Muscle of leg (tissue), 16 donors: ENCODE measurements at places on chromosomes 3 and 15.

GRCh38 chr3:139226731-139227130 is 117.1 kb upstream of the MRPS22 start:
- no peak overlapping the region for H3K27ac ChIP-seq
- no peaks in the 10 kb centered on the region for H3K36me3 ChIP-seq
- no peaks in the 10 kb centered on the region for H3K27me3 ChIP-seq

DNA sequence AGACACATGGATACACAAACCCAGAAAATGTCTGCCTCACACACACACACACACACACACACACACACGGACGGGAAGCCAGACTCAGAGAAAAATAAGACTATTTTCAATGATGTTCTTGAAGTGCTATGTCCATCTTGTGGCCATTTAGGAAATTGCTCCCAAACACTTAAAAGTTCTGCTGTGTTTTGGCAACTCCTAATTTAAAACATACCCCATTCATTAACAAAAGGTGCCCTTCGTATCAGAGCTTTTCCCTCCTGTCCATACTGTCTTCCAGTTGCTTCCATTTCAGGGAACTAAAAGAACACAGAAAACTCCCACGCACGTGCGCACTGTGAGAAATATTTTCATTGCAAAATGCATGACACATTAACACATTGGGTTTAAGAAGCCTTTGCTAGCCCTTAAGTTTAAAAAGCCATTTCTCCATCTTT is 44.6 kb downstream of the SLC12A1 start:
- H3K4me1 ChIP-seq = no peaks in the 10 kb centered on the region
- no peaks in the 10 kb centered on the region for H3K36me3 ChIP-seq
- H3K27ac ChIP-seq = no peak overlapping the region
- no peaks in the 10 kb centered on the region for H3K27me3 ChIP-seq
- no peak overlapping the region for H3K4me3 ChIP-seq
- peak; percentile 89 for DNase-seq

GRCh38 chr3:184275961-184276910 is at the start of gene ECE2:
Gene ECE2, plus strand, starts transcription at chr3:184276022. Its CDS starts 132 bp downstream, at chr3:184276154.
- H3K4me3 ChIP-seq = no peak within 1 kb of the TSS
- no peak within 1 kb of the TSS for H3K27ac ChIP-seq
- DNase-seq = no peak
- no peaks in the 10 kb centered on the region for H3K36me3 ChIP-seq
- H3K4me1 ChIP-seq = no peaks in the 10 kb centered on the region

DNA sequence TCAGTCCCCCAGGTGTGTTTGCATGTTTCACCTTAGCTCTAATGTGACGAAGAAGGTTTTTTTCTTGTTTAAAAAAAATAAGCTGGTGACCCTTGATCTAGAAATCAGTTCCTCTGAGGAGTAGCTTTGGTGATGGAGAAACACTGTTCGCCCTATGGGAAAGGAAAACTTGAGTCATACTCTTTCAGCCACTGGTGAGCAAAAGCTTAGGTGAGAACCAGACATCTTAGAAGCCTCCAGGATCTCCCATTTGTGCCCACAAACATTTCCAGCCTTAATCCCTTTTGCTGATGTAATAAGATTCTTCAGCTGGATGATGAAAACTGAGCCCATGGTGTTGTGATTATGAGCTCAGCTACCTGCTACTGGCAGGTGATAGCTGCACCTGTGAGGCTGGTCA is 37.8 kb downstream of the SLC27A2 start:
- no peak overlapping the region for H3K27ac ChIP-seq
- no peaks in the 10 kb centered on the region for H3K4me1 ChIP-seq
- DNase-seq = no peak
- H3K27me3 ChIP-seq = peaks cover 2% of the 10 kb centered on the region
- no peaks in the 10 kb centered on the region for H3K36me3 ChIP-seq

DNA sequence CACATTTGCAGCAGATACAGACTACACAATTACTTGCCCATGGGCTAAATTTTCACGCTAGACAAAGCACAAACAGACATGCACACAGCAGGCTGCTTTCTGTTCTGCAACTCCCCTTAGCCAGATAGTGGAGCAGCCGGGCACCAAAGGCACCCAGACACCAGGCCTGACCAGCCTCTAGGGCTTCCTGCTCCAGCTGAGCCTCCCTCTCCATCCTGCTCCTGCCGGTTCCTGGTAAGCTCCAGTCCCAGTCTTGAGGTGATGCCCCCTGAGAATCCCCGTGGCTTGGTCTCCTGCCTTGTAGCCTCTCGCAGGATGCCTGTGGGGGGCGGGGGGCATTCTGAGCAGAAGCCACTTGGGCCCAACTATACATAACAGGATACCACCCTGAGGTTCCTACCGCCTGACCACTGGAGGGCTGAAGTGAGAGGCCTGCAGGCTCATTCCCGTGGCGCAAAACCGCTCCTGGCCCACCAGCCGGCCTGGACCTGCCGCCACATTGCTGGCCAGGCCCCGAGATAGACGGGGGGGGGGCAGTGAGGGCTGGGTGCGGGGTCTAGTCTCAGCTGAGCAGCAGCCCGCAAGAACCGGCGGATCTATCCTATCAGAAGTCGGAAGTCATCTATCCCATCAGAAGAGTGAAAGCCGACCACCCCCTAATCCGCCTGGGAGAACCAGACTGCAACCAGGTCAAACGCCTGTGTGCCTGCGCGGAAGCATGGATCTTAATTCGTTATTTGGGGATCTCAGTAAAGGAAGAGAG is 3.9 kb downstream of the FOXL2 start:
- no peak overlapping the region for H3K27ac ChIP-seq
- H3K4me1 ChIP-seq = peaks cover 48% of the 10 kb centered on the region
- H3K27me3 ChIP-seq = peaks cover 99% of the 10 kb centered on the region
- H3K36me3 ChIP-seq = no peaks in the 10 kb centered on the region

GRCh38 chr3:193928354-193929209 is 207.4 kb upstream of the HES1 start:
- H3K27me3 ChIP-seq = no peaks in the 10 kb centered on the region
- H3K27ac ChIP-seq = no peak overlapping the region
- no peak for DNase-seq
- no peaks in the 10 kb centered on the region for H3K4me1 ChIP-seq

GRCh38 chr3:138173769-138174420 is 826 bp downstream of the DBR1 start:
- peaks cover 3% of the 10 kb centered on the region for H3K27me3 ChIP-seq
- H3K27ac ChIP-seq = peak overlapping the region; percentile 77
- peak overlapping the region; percentile 84 for H3K4me3 ChIP-seq
- H3K36me3 ChIP-seq = peaks cover 9% of the 10 kb centered on the region
- DNase-seq = peak; percentile 10
- peaks cover 8% of the 10 kb centered on the region for H3K4me1 ChIP-seq

DNA sequence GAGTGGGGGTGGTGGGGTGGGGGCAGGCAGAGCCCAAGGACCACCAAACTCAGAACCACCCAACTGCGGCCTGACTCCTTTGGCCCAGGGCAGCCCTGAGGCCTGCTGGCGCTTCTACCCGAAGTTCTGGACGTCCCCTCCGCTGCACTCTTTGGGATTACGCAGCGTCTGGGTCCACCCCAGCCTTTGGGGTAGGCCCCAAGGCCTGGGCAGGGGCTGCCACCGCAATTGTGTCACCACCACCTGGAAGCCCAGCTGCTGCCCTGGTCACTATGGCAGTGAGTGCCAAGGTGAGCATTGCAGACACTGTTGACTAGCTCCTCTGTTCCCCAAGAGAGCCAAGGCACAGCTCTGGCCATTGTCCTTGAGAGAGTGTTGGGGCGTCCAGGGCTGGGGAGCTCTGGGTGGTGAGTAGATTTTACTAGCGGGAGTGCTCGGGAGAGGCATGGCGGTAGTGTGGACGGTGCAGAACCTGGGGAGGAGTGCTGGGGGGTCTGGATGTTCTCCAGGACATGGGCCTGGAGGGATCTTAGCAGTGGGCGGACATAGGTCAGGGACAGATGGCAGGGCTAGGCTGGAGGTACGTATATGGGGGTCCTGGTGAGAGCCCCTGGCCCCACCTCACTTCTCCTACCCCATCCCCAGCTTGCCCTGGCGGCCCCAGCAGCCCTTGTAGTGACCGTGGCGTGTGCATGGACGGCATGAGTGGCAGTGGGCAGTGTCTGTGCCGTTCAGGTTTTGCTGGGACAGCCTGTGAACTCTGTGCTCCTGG is 12.8 kb downstream of the NT5DC2 start:
- no peak for DNase-seq
- H3K4me3 ChIP-seq = no peak overlapping the region
- no peak overlapping the region for H3K27ac ChIP-seq
- peaks cover 18% of the 10 kb centered on the region for H3K4me1 ChIP-seq
- peaks cover 26% of the 10 kb centered on the region for H3K36me3 ChIP-seq

GRCh38 chr3:29642393-29643033 is 361.6 kb downstream of the RBMS3 start:
- no peak overlapping the region for H3K27ac ChIP-seq
- peaks cover 2% of the 10 kb centered on the region for H3K4me1 ChIP-seq
- peak; percentile 49 for DNase-seq

DNA sequence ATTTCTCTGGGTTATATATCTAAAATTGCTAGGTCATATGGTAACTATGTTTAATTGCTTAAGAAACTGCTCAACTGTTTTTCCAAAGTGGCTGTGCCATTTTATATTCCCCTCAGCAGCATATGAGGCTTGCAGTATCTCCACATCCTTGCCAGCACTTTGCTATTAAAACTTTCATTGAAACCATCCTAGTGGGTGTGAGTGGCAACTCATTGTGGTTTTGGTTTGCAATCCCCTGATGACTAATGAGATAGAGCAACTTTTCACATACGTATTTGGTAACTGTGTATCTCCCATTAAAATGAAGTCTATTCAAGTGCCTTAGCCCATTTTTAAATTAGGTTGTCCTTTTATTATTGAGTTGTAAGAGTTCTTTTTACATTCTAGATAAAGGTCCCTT is 17.3 kb downstream of the KPNA1 start:
- H3K27me3 ChIP-seq = no peaks in the 10 kb centered on the region
- H3K4me3 ChIP-seq = no peak overlapping the region
- no peak overlapping the region for H3K27ac ChIP-seq
- no peak for DNase-seq

DNA sequence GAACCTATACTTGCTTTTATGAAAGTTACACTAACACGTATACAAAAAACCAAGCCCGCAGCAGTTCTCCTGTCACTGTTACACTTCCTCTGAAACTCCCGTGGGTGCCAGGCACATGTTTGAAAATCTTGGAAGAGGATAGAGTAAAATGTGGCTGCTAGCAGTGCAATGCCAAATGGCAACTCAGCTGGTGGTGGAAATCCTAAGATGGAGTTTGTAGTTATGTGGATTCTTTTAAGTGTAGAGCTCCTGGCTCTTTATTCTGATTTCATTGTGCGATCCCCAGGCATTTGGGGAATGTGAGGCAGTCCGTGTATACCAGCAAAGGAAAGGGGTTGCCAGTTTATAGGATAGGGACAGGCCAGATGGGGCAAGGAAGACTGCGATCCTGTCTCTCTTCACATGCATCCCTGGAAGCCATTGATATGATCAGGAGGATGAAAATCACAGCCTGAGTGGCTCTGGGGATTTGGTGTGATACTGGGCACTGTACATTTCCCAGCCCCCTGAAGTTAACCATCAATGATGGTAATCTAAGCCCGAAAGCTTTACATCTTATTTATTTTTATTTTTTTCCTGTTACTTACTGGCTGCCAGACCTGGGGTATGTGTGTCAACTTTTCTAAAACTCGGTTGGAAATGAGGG is 1.1 kb downstream of the STAC start:
- H3K27ac ChIP-seq = peak overlapping the region; percentile 55
- no peaks in the 10 kb centered on the region for H3K36me3 ChIP-seq
- peaks cover 8% of the 10 kb centered on the region for H3K4me1 ChIP-seq
- peak; percentile 39 for DNase-seq

- H3K27me3 ChIP-seq = peaks cover 4% of the 10 kb centered on the region
- H3K4me3 ChIP-seq = no peak overlapping the region
- H3K36me3 ChIP-seq = no peaks in the 10 kb centered on the region
- DNase-seq = no peak
- H3K27ac ChIP-seq = no peak overlapping the region
Measured at GRCh38 chr15:28919201-28919635, 33.4 kb downstream of the APBA2 start.

- no peak overlapping the region for H3K27ac ChIP-seq
- H3K27me3 ChIP-seq = peaks cover 3% of the 10 kb centered on the region
- DNase-seq = no peak
Measured at GRCh38 chr3:46614431-46614830, 2.1 kb downstream of the FAM240A start.

DNA sequence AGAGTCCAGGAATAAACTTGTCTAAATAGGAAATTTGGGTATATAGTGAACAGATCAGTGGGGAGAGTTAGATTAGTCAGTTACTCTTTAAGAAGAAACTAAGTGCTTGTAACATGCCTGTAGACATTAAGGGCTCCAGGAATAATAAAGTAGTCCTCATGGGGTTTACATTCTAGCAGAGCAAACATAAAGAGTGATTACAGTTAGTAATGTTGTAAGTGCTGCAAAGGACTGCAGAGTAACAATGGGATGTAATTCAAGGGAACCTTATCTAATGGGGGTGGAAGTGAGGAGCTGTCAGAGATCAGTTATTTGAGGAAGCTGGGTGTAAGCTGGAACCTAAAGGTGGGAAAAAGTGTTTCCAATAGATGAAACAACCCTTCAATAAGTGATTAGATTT is 67.5 kb downstream of the ARIH1 start:
- H3K27me3 ChIP-seq = no peaks in the 10 kb centered on the region
- no peak overlapping the region for H3K4me3 ChIP-seq
- peaks cover 6% of the 10 kb centered on the region for H3K36me3 ChIP-seq
- no peak overlapping the region for H3K27ac ChIP-seq
- DNase-seq = no peak
- no peaks in the 10 kb centered on the region for H3K4me1 ChIP-seq

- H3K4me1 ChIP-seq = no peaks in the 10 kb centered on the region
- no peak overlapping the region for H3K4me3 ChIP-seq
- DNase-seq = no peak
- H3K27me3 ChIP-seq = no peaks in the 10 kb centered on the region
- H3K27ac ChIP-seq = no peak overlapping the region
Measured at GRCh38 chr3:175211466-175211865, 352.3 kb downstream of the NAALADL2 start.

DNA sequence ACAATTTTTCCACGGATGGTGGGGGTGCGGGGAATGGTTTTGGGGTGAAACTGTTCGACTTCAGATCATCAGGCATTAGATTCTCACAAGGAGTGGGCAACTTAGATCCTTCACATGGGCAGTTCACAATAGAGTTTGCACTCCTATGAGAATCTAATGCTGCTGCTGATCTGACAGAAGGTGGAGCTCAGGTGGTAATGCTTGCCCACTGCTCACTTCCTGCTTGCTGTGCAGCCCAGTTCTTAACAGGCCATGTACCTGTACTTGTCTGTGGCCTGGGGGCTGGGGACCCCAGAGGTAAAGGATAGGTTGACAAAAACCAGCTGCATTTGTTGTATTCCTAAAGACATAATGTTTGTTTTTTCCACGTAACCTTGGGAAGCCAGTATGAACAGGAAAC is 16.0 kb downstream of the DZIP3 start:
- no peak for DNase-seq
- H3K27ac ChIP-seq = no peak overlapping the region
- H3K4me1 ChIP-seq = no peaks in the 10 kb centered on the region
- peaks cover 5% of the 10 kb centered on the region for H3K36me3 ChIP-seq

- H3K27me3 ChIP-seq = no peaks in the 10 kb centered on the region
- H3K36me3 ChIP-seq = no peaks in the 10 kb centered on the region
- no peak overlapping the region for H3K27ac ChIP-seq
- H3K4me3 ChIP-seq = no peak overlapping the region
- no peak for DNase-seq
Measured at GRCh38 chr3:140857993-140858392, 83.6 kb upstream of the SLC25A36 start.

GRCh38 chr15:78933823-78934654 is 10.8 kb downstream of the CTSH start:
- peaks cover 6% of the 10 kb centered on the region for H3K27me3 ChIP-seq
- no peaks in the 10 kb centered on the region for H3K36me3 ChIP-seq
- H3K4me1 ChIP-seq = peaks cover 46% of the 10 kb centered on the region
- peak overlapping the region; percentile 70 for H3K27ac ChIP-seq
- no peak overlapping the region for H3K4me3 ChIP-seq
- peak; percentile 97 for DNase-seq
